ENCODE measurements at places on chromosomes 12 and 14. TPM values are rescaled to one million over a fixed set of nuclear protein-coding genes. Genes with fewer than 3 reads are reported as not detected.

- no peak for DNase-seq
These were observed 34.4 kb upstream of the MGAT4C start for GRCh38 chr12:86290615-86291014.

DNA sequence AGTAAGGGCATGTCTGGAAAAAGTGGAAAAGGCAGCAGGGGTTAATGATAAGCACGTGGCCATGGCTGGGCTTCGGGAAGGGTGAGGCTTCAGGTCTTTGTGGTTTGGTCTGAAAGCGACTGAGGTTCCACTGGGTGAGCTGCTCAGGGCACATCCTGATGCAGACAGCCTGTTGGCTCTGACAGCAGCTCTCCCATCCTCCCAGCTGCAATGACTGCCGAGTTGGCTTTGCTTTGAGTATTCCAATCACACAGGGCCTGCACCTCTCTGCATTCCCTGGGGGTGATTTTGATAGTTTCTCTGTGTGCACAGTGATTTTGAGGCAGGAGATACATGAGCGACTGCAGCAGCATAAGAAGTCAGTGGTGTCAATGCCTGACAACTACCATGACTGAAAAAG is 390.7 kb downstream of the APAF1 start:
- DNase-seq, result no peak

EXOC3L4 gene
- 15.2 TPM for total RNA-seq

DNA sequence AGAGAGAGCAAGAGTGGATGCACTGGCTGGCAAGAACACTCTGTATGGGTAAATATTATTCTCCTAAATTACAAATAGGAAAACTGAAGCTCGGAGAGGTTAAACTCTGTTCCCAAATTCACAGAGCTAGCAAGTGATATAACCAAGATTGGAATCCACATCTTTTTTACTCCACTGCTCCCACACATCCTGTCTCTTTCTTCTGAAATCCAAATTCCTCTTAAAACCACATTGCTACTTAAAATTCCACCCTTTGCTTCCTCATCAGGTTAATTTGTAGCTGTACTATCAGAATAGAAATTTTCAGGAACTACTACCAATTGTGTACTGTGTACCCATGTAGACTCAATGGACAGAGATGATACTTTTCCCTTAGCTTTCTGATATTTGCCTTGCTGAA is 74.4 kb downstream of the ARMH4 start:
- DNase-seq, result no peak

DNA sequence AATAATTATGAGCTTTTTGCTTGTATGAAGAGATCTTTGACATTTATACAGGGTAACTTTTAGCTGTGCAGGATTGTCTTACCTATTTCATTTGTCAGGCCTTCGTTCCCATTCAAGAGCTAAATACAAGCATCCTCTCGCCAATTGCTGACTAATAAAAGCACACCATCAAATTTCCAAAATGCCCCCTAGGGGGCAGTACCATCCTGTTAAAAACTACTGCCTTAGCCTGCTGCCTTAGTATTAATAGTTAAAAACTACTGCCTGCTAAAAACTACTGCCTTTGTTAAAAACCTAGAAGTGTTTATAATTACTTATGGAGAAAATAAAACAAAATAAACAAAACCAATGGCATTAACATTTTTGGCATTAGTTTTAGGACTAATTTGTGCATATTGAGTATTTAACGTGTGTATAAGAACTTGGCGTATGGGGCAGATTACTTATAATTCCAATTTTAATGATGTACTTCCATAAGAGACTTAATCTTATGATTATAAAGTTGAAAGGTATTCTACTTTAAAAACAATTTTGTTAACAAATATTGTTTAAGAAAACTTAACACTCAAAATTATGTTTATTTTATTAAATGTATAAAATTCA is 3.0 kb upstream of the IFI27L2 start:
- DNase-seq, result peak; percentile 51

- DNase-seq, result no peak
These were observed 181.4 kb downstream of the SYT1 start for GRCh38 chr12:79046021-79046420.

DNA sequence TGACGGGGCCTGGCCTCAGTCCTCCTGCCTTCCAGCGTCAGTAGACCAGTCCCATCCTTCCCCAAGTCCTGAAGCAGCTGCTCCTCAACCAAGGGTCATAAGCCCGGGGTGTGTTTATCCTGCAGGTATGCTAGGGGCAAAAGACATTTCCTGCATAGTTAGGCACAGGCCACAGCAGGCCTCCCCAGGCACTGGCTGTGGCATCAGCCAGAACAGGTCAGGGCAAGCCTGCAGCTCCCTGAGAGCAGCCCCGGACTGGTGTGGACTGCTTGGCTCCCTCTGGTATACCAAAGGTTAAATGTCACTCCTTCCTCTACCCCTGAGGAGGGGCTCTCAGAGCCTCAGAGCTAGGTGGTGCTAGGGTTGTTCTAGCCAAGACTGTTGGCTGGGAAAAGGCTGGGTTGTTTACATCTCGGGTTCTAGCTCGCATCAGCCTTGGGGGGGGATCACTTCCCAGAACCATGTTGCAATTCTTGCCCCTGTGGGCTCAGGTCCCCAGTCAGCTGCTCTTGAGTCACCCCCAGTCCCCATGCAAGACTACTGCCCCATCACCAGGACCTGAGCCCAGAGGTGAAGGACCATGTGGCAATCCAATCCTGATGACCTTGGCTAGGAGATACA is 2.9 kb downstream of the MMP14 start:
- DNase-seq, result peak; percentile 29

TAS2R14 gene
- total RNA-seq, result 3.8 TPM

GRCh38 chr12:46559311-46559710 is 186.7 kb upstream of the SLC38A2 start:
- no peak for DNase-seq

- DNase-seq, result no peak
These were observed 40.7 kb downstream of the WDR20 start for GRCh38 chr14:102180248-102180998.

ZDHHC22 gene
- total RNA-seq, result not detected

DNA sequence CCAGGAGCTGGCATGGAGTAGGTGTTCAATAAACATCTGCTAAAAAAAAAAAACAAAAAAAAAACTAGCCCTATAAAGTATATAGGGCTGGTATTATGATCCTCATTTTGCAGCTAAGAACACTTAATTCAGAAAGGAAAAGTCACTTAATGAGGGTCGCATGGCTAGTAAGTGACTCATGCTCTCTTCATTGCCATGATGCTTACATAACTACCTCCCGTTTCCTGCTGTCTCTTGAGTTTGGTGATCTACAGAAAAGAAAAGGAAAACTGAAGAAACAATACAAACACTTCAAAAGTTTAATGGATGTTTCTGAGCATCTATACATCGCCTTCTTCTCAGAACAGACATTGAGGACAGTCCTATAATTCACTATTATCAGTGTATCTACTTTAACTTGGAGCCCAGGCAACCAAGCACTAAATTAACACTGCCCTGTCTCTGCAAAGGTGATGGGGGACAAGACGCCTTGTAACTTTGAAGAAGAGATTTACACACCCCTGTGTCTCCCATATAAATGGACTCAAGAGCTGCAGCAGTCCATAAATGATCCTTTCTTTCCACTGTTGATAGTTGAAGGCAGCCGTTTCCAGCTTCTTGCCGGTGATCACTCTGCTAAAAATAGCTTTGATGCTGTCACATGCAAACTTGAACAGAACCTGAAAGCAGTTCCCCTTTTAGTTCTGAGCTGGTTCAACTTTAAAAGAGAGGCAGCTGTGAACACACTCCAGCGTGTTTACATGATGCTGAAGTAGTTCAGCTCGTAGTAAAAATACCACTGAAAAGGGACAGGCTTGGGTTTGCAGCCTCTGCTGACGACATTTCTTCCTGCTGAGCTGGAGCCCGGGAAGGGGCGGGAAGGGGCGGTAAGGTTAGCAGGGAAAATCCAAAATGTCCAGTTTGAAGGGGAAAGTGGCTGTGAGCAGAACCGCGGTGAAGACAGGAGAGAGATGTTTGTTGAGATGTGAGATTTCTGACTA is 113.3 kb downstream of the FOXN3 start:
- peak; percentile 64 for DNase-seq

- DNase-seq, result peak; percentile 84
These were observed 61.3 kb downstream of the C14orf132 start for GRCh38 chr14:96100161-96101064.

KRT4 gene
- not detected for total RNA-seq

KRT8 gene
- total RNA-seq, result 1,016 TPM

DNA sequence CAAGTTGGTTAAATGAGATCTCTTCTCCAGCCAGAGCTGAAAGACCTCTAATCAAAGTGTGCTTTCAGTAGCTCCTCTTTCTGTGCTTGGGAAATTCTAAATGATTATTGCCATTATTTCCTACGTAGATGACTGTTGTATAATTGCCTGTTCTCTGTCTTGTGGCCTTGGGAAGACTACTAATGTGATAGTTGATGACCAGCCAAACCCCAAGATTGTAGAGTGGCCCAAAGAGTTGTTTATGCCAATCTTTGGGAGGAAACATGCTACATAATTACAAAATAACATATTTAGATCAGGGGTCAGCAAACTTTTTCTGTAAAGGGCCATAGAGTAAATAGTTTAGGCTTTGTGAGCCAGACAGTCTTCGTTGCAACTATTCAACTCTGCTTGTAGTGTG is 135.1 kb upstream of the DIO2 start:
- no peak for DNase-seq

DNA sequence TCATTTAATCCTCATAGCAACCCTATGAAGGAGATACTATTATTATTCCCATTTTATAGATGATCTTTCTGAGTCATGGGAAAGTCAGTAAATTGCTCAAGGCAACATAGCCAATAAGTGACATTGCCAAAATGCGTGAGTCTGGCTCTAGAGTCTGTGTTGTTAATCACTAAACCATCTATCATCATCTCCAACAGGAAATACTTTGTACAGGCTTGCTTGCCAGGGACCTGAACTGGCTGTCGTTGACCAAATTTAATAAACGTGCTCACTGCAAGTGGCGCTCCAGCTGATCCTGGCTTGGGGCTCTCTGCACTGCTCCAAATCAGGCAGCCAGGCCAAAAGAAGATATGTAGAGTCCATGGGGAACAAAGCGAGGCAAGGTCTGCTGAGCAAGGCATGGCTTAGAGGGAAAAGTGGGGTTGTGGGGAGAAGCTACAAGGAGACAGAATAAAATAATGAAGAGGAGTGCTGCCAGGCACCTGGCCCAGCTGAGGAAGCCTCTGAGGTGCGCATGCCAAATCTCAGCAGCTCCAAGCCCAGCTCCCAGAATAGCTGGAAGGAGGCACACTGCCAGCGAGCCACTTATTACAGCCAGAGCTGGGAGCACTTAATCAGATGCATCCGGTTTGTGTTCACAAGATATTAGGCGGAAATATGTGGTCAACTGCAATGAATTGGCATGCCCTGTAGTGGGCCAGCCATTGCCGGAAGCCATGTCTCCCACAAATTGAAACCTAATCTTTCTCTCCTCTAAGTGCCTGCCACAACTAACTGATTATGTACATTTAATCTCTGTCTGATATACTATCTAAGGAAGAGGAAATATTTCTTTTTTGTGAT is 43.3 kb upstream of the PTPRO start:
- DNase-seq, result peak; percentile 46

GRCh38 chr12:120292661-120293531 is at the start of gene RNU4-1:
Gene RNU4-1, minus strand, starts transcription at chr12:120293237.
- peak; percentile 82 for DNase-seq

DNA sequence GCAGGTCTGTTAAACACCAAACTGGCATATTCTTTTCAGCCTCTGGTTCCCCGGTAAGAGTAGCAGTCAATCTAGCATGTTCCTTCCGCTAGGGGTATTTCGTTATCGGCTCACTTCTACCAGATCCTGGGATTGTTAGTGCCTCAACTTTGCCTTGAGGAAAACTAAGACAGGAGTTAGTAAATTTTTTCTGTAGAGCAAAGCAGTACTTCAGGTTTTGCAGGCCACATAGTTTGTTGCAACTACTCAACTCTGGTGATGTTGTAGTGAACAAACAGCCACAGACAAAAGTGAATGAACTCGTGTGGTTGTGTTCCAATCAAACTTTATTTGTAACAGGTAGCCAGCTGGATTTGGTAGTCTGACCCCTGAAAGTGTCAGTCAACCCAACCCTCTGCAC is 6.3 kb upstream of the CDH24 start:
- DNase-seq, result no peak

RARG gene
- total RNA-seq, result not detected

DNA sequence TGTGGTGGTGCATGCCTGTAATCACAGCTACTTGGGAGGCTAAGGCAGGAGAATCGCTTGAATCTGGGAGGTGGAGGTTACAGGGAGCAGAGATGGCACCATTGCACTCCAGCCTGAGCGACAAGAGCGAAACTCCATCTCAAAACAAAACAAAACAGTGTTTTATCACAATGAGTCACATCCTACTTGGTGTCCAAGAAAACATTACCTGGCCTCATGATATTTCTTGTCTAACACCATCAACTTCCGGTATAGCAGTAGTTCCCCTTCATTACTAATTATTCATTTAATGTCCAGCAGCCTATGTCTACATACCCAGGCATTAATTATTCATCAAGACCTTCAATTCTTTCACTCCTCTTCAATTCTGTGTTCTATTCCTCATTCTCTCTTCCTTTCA is 115.5 kb downstream of the CCDC59 start:
- no peak for DNase-seq

ITGA7 gene
- total RNA-seq, result 125 TPM

TMBIM6 gene
- 581 TPM for total RNA-seq

- no peak for DNase-seq
These were observed 6.8 kb upstream of the TRAF3 start for GRCh38 chr14:102770147-102771123.

- DNase-seq, result no peak
These were observed 42.9 kb downstream of the CCDC85C start for GRCh38 chr14:99560922-99561683.

FRS2 gene
- total RNA-seq, result 48.6 TPM

All from transverse colon (tissue), 4 donors.